ENCODE measurements at places on chromosomes 3 and 15. TPM values are rescaled to one million over a fixed set of nuclear protein-coding genes. Genes with fewer than 3 reads are reported as not detected.

Gene LRTM1
- total RNA-seq: not detected

Gene SEMA3B
- total RNA-seq: 31.8 TPM

Gene CXCR6
- total RNA-seq: 0.28 TPM

Gene EPHA3
- total RNA-seq: 5.7 TPM

Gene GOLGA8K
- total RNA-seq: 0.09 TPM

Gene DUOXA2
- total RNA-seq: not detected

Gene MB21D2
- total RNA-seq: 11.9 TPM

Gene PGBD4
- 1.8 TPM for total RNA-seq

Measured in smooth muscle cell of bladder (primary cell).